ENCODE measurements at places on chromosomes 2 and 18. TPM values are rescaled to one million over a fixed set of nuclear protein-coding genes. Genes with fewer than 3 reads are reported as not detected.

The COBLL1 gene
- total RNA-seq = 95.3 TPM

The PID1 gene
- 51.4 TPM for total RNA-seq

The MYO5B gene
- total RNA-seq = 31.6 TPM

The SPOPL gene
- 26.3 TPM for total RNA-seq

The EGR4 gene
- not detected for total RNA-seq

DNA sequence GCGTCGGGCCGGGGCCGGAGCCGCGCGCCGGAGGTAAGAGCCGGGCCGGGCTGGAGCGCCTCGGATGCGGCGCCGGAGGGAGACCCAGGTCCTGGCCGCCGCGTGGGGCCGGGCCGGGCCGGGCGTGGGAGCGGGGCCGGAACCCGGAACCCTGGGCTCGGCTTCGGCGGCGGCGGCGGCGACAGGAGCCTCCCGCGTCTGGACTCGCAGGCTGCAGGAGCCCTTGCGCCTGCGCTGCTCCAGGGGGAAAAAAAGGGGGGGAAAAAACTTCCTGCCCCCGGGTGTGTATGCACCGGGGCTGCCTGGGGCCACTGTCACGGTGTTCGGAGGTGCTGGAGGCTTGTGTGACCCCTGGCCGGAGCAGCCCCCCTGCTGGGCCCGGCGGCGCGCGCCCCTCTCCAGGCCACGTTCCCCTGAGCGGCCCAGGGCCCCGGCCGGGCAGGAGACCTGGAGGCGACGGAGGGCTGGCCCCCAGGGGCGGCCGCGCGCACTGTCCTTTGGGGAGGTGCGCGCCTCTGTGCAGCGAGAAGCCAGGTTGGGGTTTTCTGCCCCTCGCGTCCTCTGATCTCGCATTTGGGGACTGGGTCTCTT, 864 bp downstream of the KLHL29 start:
- DNase-seq = peak; percentile 72

GRCh38 chr2:222960126-222960525, 91.9 kb upstream of the KCNE4 start:
- DNase-seq = no peak

GRCh38 chr2:226030369-226030768, 630.9 kb downstream of the NYAP2 start:
- DNase-seq = no peak

DNA sequence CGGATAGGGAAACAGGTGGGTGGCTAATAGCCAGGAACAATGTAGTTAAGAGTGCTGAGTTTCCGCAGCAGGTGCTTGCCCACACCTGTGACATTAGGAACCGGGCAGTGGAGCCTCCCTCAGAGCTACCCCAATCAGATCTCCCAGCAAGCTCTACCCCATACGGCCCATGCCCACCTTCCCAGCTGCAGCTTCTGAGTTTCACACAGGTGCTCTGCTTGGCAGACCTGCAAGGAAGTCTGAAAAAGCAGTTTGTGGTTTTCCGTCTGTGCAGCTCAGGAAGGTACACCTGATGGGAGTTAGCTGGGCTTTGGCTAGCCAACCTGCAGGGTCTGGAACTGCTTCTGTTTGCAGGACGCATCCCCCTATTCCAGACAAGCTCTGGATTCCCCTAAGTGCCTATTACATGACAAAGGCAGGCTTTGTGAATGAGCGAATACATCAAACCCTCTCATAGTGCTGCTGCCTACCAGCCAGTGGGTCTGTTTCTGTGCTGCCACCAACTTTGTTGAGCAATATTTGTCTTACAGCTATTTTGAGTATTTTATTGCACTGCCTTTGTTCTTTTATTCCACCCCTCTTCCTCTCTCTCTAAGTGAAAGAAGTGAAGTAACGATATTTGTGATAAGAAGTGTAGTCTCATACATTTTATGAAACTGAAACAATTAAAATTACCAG, 24.7 kb upstream of the CEP68 start:
- no peak for DNase-seq

DNA sequence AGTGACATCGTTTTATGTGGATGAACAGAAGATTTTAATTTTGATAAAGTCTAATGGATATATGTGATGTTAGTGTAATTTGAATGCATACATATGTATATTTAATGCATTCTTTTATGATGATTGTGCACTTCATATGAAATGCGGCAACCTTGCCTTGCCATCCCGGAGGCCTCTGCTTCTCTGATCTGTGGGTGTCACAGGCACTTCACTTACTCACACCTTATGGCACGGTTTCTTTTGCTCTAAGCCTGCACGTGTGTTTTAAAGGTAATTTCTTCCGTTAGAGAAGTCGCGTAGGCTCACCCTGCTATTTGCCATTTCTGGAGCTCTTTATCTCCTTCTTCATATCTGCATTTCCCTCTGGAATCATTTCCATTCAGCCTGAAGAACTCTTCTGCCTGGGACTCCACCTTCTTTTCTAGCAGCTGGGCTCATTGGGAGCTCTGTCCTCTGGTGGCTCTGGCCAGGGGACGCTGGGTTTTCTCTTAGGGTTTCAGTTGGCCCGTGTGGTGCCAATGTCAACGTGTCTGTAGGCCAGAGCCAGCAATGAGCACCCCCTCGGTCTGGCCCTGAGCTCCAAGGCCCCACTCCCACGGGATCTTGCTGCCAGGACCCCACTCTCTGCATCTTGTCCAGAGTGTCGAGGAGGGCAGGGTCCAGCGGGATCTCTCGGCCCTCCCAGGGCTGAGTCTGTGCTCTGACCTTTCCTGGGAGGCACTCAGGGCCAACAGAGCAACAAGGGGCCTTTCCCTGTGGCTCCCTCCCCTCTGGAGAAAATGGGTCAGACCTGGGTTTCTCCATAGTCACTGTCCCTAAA, 97.3 kb downstream of the RTP5 start:
- DNase-seq = no peak

- no peak for DNase-seq
Observed at GRCh38 chr2:171703574-171704347, 16.5 kb downstream of the DYNC1I2 start.

GRCh38 chr2:239315308-239315707, 85.5 kb downstream of the HDAC4 start:
- DNase-seq = no peak

DNA sequence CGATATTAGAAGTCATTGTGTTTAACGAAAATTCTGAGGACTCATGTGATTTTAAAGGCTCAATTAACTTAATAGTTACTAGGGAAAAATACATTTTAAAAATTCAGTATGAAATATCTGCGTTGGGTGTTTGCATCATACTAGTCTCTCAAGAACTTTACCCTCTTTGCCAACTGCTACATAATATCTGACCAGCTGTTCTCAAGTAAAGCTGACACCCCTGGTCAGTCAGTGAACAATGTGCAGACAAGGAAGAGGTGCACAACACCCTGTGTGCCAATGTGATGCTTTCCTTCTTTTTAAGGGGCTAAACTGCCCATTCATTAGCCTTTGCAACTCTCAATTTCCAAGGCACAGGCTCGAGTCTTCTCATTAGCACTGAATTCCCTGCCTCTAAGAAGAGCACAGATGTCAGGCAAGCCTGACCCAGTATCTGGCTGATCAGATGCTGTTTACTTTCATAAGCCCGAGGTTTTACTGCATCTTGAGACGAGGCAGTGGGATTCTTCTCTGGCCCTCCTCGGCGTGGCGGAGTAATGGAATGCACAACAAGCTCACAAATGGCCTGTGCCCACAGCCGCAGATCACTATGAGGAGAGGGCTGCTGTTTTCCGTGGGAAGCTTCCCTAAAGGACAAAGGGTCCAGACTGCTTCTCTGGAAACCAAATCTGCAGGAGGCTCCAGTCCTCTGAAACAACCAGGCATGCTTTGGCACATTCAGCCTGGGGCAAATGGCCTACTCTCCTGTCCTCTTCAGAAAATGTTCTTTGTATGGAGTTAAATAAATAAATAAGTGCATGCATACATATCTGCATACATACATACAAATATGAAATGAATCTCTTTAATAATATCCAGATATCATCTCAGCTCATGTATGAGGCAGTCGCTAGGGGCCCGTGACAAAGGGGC, 240.3 kb downstream of the ZNF521 start:
- no peak for DNase-seq

GRCh38 chr2:128302011-128302743, 16.5 kb downstream of the HS6ST1 start:
- no peak for DNase-seq

DNA sequence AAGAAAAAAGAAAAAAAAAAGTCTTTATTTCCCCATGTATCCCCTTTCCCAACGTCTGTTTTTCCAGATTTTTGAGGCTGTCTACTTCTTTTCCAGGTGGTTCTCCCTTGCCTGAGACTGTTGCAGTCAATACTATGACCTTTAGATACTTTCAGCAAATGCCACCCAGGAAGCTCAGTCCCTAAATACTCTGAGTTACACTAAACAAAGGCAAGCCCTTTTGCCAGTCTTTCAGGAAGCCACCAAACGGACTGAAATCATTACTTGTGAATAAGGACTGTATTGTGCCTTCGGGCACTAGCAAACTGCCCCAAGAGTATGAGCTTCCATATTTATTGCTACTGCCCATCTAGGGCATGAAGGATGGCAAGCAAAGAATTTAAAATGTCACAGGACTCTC, 621.3 kb downstream of the SUCLG1 start:
- no peak for DNase-seq

- no peak for DNase-seq
Observed at GRCh38 chr18:38368886-38369285, 803.3 kb upstream of the CELF4 start.

GRCh38 chr18:73684647-73685046, 463.0 kb downstream of the FBXO15 start:
- no peak for DNase-seq

- DNase-seq = peak; percentile 61
Observed at GRCh38 chr18:56139792-56140254, 498.6 kb downstream of the TXNL1 start.

Measured in upper lobe of right lung (tissue), 1 donor.